Hematopoietic multipotent progenitor cell treated with erythropoietin and hydrocortisone succinate and interleukin-3 and kit ligand, for 17 days (in vitro differentiated cells): ENCODE measurements at places on chromosomes 12 and 14.

DNA sequence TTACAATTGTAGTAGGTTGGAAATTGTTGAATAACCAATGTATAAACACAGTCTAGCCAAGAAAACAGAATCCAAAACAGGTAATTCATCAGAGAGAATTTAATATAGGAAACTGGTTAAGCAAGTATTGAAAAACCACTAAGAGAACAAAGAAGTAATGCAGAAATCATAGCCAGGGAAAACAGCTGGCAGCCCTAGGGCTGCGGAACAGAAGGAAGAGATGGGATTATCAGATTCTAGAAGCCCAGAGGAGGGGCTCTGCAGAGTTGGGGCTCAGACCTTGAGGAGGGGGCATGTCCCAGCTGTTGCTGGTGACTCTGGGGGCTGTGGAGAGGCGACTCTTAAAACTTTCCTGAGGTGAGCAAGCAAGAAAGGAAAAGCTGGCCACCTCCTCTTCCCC is 49.4 kb downstream of the CD9 start:
- no peak for DNase-seq

DNA sequence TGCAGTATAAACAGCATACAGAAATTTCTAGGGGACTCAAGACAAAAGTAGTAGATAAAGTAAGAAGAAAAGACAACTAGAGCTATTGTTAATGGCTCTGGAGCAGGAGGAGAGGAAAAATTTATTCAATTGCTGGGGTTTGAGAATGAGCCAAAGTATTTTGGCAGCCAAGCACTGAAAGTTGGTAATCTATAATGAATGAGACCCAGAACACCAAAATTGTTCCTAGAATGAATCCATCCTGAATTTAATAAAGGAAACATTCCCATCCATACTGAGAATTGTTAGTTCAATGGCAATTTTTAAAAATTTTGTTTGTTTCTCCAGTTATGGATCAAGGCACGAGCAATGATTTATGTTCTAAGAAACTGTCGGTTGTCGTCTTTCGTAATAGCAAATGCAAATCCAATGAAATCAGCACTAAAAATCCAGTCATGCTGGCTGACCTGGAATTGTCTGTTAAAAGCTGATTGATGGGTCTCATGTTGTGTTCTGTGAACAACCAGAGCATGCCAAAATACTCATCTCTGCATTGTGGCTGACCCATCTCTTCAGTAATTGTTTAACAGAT is 170.9 kb upstream of the LMNTD1 start:
- DNase-seq = no peak

DNA sequence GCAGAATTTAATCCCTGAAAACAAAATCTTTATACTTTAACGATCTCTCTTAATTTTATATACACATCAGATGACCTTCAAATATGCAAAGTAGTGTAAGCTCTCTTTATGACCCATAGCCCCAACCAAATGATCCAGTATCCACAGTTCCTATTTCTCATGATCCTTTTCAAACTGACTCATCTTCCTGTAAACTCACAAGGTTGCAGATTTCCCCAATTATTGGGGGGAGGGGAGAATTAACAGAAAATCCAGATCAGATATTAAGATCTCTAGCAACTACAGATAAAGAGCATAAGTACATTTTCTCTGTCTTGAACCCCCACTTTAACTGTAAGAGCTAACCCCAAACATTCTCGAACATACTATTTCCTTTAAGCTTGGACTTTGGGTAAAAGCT is 12.5 kb downstream of the GNS start:
- no peak for DNase-seq

DNA sequence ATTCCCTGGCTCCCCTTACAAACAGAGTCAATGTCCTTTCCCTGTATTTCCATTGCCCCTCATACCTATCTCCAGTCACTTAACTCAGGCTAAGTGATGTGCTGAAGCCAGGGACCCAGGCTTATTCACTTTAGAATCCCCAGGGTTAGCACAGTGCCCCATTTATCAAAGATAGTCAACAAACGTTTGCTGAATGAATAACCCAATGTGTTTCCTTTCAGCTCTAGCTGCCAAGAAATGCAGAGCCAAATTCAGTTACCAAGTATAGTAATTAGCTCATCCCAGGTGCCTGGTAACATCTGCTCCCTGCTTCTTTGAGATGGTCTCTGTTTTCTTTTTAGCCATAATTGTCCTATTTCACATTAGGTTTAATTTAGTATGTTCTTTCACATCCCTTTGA is 189.5 kb downstream of the PHLDA1 start:
- no peak for DNase-seq

- DNase-seq = peak; percentile 36
Observed at GRCh38 chr14:90398315-90398839, 1.5 kb downstream of the CALM1 start.

DNA sequence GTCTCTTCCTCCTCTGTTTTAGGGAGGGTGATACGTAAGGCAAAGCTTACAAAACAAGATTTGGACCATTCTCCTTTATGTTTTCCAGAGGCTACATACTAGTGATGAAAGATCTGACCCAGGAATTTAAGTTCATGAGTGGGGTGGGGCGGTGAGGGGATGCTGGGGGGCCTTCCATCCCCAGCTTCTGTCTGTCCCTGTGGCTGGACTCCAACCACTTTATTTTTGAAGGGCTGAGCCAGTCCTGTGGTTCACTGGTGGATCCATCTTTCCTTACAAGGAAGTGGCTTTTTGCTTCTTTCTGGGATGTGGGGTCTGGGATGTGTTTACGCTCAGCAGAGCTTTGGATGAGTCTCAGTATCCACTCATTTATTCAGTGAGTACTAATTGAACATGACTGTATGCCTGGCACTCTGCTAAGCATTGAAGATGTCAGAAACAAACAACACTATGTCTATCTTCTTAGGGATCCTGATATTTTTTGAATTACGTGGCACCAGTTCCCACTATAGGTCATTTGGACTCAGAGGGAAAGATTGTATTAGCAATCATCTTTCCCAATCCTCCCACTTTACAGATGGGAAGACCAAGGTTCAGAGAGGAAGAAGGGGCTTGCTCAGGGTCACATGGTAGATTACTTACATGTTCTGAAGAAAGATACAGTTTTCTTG is 291.8 kb upstream of the TBX3 start:
- DNase-seq = no peak

GRCh38 chr14:34257505-34257904 is 204.5 kb downstream of the SPTSSA start:
- no peak for DNase-seq

GRCh38 chr12:112496496-112496895 is 77.7 kb downstream of the PTPN11 start:
- no peak for DNase-seq

GRCh38 chr14:71202881-71203280 is 295.6 kb downstream of the PCNX1 start:
- no peak for DNase-seq

- no peak for DNase-seq
Observed at GRCh38 chr14:57771801-57772200, 94.1 kb downstream of the SLC35F4 start.

GRCh38 chr12:88241862-88242570 is 99.9 kb downstream of the TMTC3 start:
- no peak for DNase-seq

DNA sequence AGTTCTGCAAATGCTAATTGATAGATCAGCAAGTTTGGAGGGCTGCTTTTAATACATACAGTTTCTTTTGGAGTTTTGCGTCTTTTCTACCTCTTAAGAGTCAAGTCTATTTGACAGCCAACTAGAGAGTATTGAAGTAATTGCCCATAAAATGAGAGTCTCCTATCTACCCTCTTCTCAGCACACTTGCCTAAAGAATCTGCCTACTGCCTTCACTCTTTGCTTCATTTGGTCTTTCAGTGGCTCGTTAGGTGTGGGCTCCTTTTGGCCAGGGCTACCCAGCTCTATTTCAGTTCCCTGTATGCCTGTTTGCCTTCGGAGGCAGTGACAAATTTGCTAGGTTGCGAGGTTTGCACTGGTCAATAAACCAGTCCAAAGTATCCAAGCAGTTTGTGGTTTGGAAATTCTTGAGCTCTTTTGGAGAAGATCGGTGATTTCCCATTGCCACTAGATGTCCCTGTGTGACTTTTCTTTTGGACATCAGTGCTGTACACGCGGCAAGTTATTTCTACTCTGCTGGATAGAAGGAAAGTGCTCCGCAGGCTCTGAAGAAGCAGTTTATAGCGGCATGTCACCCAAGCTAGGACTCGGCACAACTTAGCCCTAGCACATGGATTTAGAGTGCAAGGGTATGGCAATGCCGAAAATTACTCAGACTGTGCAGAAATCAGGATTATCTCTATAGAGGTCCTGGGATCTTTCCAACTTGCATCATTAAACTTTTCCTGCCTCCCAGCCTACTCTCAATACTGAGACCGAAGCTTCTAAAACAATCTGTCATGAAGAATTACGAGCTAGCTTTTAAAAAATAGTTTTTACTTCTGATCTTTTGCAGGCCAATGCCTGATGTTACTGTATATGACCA is 38.6 kb downstream of the MGST1 start:
- no peak for DNase-seq

- DNase-seq = no peak
Observed at GRCh38 chr12:131784909-131785762, 43.1 kb upstream of the MMP17 start.

DNA sequence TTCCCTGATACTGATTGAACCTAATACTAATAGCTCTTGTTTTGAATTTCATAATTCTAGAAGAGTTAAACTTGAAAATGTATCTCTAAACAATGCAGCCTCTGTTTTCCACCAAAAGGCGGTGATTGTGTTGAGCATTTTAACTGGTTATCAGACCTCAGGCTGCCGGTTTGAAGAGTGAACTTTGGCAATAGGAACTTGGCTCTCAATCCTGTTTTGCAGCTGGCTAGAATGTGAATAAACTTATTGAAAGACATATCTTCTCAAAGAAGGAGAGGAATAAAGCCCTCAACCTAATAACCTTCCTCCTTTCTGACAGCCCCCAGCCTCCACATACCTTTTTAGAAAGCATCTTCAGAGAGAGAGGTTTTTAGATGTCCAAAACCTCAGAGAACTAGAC is 105.4 kb downstream of the SRGAP1 start:
- DNase-seq = no peak
